Vein endothelial cell (primary cell): ENCODE measurements at places on chromosomes 11 and 22. TPM values are rescaled to one million over a fixed set of nuclear protein-coding genes. Genes with fewer than 3 reads are reported as not detected.

The DRD4 gene
- total RNA-seq, result not detected in 2 replicates

The DSCAML1 gene
- total RNA-seq, result not detected in 2 replicates

The GDPD4 gene
- not detected in 2 replicates for total RNA-seq

The TRIM64C gene
- total RNA-seq, result not detected in 2 replicates
